HFFc6 (cell line): ENCODE measurements at places on chromosomes 11 and 22. TPM values are rescaled to one million over a fixed set of nuclear protein-coding genes. Genes with fewer than 3 reads are reported as not detected.

The TRIM51 gene
- not detected in 3 replicates for total RNA-seq

The C1QTNF6 gene
- 3.9 to 5.0 TPM (median 4.7 TPM) in 3 replicates for total RNA-seq

The CYTH4 gene
- total RNA-seq = not detected in 3 replicates

The LGALS12 gene
- total RNA-seq = not detected in 3 replicates

The SPDYC gene
- not detected in 3 replicates for total RNA-seq

The CECR2 gene
- total RNA-seq = not detected in 2 replicates

The SPA17 gene
- total RNA-seq = 5.0 to 9.1 TPM (median 7.1 TPM) in 3 replicates

The SLC17A6 gene
- total RNA-seq = not detected in 3 replicates

The DCDC1 gene
- total RNA-seq = not detected in 3 replicates

The NCF4 gene
- not detected in 2 replicates for total RNA-seq

The MPZL3 gene
- 0.21 to 0.22 TPM in 2 of 3 replicates, not detected in the other for total RNA-seq

The USH1C gene
- total RNA-seq = not detected in 3 replicates

The CSF2RB gene
- 0.67 to 3.1 TPM (median 1.1 TPM) in 3 replicates for total RNA-seq

The MIAT gene
- total RNA-seq = 0.46 to 0.63 TPM (median 0.50 TPM) in 3 replicates

The DGCR8 gene
- 21.2 and 22.5 TPM in 2 replicates for total RNA-seq

The LRRC10B gene
- total RNA-seq = not detected in 3 replicates

The OR51G2 gene
- not detected in 3 replicates for total RNA-seq

The CYB5R2 gene
- 12.2 to 15.0 TPM (median 13.6 TPM) in 3 replicates for total RNA-seq

The FBLN1 gene
- 199 to 328 TPM (median 217 TPM) in 3 replicates for total RNA-seq

The TPBGL gene
- not detected in 3 replicates for total RNA-seq

The NOX4 gene
- 3.2 to 7.1 TPM (median 5.3 TPM) in 3 replicates for total RNA-seq

The KCNQ1OT1 gene
- 0.43 to 0.82 TPM (median 0.46 TPM) in 3 replicates for total RNA-seq

The PLAAT5 gene
- not detected in 3 replicates for total RNA-seq

The SCGB1D2 gene
- total RNA-seq = not detected in 2 replicates

The RIMBP3B gene
- 0.27 to 0.36 TPM (median 0.34 TPM) in 3 replicates for total RNA-seq

The OR56A1 gene
- not detected in 3 replicates for total RNA-seq

The ZNF214 gene
- total RNA-seq = 0.86 to 1.8 TPM (median 1.3 TPM) in 3 replicates

The SLC22A6 gene
- total RNA-seq = not detected in 3 replicates

The RPS6KB2 gene
- total RNA-seq = 49.3 and 54.9 TPM in 2 replicates

The TMPRSS4 gene
- total RNA-seq = not detected in 3 replicates

The FOLH1 gene
- total RNA-seq = not detected in 2 replicates

The MYBPC3 gene
- total RNA-seq = not detected in 3 replicates

The SNX19 gene
- total RNA-seq = 47.8 to 49.7 TPM (median 49.3 TPM) in 3 replicates

The MYO7A gene
- 0.09 TPM in 1 of 3 replicates, not detected in the others for total RNA-seq

The TRIM48 gene
- not detected in 3 replicates for total RNA-seq

The KCNJ11 gene
- total RNA-seq = not detected in 3 replicates

The PPP1CA gene
- total RNA-seq = 163 to 192 TPM (median 175 TPM) in 3 replicates

The GRAMD1B gene
- 46.8 to 55.4 TPM (median 47.5 TPM) in 3 replicates for total RNA-seq

The UBQLN3 gene
- not detected in 3 replicates for total RNA-seq

The LMO2 gene
- total RNA-seq = 0.11 to 0.13 TPM in 2 of 3 replicates, not detected in the other
